ENCODE measurements at places on chromosomes 5 and 9. TPM values are rescaled to one million over a fixed set of nuclear protein-coding genes. Genes with fewer than 3 reads are reported as not detected.

GRCh38 chr5:76305269-76305668, 97.8 kb upstream of the IQGAP2 start:
- DNase-seq: no peak

- DNase-seq: no peak
Observed at GRCh38 chr5:15707631-15708030, 207.7 kb downstream of the FBXL7 start.

CDK5RAP2 gene
- 22.9 TPM for total RNA-seq

DNA sequence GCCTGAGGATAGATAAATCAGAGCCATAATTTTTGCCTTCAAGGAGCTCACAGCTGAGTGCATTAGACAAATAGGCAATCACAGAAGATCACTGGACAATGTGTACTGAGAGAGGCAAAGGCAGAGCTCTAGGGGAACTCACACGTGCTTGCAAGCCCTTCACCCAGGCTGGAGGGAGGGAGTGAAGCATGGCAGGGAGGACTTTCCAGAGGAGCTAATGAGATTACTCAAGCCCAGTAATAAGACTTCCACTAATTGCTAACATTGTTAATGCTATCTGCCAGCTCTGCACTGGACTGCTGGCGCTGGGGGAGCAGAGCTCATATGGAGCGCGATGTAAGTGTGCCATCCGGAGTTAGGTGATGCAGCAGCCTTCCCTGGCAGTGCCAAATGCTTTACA, 408.4 kb downstream of the NTRK2 start:
- no peak for DNase-seq

DNA sequence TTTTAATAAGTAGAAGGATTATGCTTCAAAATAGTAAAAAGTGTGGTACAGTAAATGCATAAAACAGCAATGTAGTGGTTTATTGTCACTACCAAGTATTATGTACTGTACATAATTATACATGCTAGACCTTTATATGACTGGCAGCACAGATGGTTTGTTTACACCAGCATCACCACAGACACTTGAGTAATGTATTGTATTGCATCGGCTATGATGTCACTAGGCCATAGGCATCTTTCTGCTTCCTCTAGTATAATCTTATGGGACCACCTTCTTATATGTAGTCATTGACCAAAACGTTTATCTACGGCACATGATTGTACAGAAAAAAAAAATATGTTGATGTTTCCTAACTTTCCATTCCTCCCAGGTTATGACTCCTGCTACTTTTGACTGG, 31.9 kb upstream of the SSBP2 start:
- DNase-seq: no peak

PFN3 gene
- not detected for total RNA-seq

REEP2 gene
- 1.7 TPM for total RNA-seq

DNA sequence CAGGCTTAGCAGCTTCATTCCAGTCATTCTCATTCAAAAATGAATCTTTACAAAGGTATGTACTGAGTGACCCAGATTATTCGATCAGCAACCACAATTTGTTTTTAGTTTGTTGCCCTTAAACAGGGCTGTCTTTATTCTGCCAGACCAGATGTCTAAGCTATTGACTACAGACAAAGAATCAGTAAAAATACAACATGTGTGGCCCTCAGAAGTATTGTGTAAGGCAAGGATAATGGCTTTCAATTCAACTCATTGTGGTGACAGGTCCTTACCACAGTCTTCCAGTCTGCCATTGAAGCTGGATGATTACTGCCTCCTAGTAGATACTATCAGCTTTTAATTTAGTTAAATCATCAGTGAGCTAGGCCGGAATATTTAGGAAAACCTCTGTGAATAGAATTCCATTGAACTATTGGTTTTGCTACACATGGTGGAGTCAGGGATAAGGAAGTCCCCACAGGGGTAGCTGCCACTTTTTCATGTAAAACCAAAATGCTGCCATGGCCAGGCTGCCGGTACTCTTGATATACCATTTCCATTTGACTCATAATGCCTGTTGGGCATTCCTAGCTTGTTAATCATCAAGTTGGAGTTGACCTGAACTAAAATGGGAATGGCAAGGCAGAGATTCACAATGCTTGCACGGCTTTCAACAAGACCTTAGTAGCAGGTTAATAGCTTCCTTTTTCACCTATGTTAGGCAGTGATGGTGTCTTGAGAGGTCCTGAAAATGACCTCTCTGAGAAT, 175.6 kb downstream of the MEF2C start:
- DNase-seq: no peak

- peak; percentile 27 for DNase-seq
Observed at GRCh38 chr5:172616730-172617129, 24.3 kb upstream of the NEURL1B start.

DNA sequence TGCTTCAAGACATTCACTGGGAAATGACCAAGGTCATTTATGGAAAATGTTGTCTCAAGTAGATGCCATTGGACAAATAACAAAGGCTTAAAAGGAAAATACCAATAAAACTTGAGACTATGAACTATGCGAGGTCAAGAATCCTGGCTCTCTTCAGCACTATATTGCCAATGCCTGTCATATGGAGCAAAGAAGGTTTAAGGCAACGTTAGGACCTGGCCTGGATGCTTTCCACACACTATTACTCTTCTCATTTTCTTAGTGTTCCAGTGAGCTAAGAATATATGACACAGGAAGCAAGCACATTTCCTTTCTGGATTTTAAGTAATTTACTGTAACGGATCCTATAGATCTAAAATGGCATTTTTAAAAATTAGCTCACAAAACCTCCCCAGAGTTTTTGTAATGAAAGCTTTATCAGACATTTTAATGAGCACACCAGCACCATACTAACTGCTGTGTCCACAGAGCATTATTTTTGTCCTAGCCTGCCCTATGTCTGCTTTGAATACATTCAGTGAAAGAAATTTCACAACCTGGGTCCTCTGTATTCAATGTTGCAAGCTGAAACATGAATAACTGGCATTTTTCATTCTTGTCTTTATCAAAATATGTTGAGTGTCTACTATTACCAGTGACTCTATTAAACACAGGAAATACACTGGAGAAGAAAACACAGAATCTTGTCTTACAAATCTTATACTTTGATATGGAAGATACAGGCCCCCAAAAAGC, 315.6 kb downstream of the CETN3 start:
- DNase-seq: no peak

GRCh38 chr9:78533500-78533899, 236.6 kb downstream of the PSAT1 start:
- no peak for DNase-seq

DNA sequence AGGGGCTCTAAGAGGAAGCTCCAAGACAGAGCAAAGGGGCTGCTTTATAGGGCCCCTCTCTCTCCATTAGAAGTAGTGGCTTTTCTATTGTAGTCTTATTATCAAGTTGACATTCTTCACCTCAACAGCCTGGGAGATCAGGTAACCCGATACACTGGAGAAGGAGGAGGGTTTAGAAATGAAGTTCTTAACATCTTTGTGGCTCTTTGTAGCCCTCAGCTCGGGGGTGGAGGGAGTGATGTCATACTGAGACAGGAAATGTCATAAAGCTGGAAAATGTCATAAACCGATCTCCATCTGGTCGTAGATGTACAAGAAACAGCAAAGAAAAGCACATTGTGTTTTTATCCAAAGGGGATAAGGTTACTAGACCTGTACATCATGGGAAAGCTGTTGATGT, 17.9 kb downstream of the PDZD2 start:
- no peak for DNase-seq

FRMD3 gene
- total RNA-seq: 1.4 TPM

DNA sequence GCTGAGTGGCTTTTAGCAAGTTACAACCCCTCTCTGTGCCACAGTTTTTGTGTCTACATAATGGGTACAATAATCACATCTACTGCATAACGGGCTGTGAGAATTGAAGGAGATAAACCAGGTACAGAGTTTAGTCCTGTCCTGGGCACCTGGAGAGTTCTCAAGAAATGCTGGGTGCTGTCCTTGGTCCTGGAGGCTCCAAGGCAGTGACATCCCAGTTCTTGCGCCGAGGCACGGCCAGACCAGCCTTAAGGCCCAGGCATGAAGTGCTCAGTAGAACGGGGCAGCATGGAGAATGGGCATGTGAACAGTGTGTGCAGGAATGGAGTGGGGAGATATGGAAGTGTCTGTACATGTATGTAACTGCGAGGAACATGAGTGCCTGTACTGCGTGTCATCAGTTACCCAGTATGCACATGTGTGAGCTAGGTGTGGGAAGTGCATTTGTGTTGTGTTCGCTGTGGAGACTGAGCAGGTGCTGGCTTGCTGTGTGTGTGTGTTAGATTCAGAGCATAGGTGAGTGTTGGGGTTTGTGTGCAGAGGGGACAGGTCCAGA, 6.3 kb upstream of the UNC5A start:
- DNase-seq: peak; percentile 31

GRCh38 chr5:45521067-45521466, 175.1 kb downstream of the HCN1 start:
- DNase-seq: no peak

DNA sequence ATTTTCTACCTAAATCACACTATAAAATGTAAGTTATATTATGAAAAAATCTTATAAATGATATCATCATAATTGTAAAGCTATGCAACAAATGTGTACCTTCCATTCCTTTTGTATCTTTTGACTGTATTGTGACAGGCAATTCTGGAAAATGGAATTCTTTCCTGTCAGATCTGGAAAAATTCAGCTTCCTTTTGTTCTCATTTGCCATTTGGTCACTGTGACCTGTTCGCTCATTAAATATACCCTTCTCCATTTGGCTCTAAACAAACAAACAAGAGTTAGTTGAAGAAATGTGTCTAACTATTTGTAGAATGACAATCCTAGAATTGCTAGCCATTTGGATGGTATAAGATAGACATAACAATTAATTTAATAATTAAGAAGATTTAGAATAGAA, 62.7 kb downstream of the CDKL3 start:
- no peak for DNase-seq

DNA sequence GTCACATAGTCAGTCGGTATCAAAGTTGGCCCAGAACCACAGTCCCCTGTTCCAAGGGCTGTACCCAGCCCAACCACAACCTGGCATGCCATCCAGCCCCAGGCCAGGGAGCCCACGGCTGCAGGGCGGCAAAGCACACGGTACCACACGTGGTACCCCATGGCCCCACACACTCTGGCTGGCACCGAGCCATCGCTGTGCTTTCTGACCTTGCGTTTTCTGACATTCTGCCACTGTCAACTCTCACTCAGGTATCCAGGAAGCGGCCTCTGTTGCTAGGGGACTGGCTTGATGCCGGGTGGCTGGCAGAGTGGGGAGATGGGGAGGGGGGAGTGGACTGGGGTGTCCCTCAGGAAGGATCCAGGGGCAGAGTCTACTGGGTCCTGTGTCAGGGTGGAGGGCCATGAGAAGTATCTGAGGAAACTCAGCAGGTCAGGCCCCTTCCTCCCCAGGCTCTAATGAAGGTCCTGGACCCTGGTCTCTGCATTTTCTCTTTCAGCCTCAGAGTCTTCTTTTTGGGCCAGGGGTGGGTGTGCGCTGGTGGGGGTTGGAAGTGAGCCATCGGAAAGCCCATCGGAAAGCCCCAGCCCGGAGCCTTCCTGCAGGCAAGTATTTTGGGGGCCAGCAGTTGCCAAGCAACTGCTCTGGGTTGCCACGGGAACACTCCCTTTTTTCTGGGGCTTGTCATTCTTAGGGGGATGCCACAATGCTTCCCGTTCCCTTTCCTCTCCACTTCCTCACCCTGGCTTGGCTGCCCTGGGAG, 21.0 kb upstream of the RALGDS start:
- DNase-seq: peak; percentile 89

STX17 gene
- 26.8 TPM for total RNA-seq

- no peak for DNase-seq
Observed at GRCh38 chr9:101121836-101122399, 93.4 kb downstream of the PLPPR1 start.

DNA sequence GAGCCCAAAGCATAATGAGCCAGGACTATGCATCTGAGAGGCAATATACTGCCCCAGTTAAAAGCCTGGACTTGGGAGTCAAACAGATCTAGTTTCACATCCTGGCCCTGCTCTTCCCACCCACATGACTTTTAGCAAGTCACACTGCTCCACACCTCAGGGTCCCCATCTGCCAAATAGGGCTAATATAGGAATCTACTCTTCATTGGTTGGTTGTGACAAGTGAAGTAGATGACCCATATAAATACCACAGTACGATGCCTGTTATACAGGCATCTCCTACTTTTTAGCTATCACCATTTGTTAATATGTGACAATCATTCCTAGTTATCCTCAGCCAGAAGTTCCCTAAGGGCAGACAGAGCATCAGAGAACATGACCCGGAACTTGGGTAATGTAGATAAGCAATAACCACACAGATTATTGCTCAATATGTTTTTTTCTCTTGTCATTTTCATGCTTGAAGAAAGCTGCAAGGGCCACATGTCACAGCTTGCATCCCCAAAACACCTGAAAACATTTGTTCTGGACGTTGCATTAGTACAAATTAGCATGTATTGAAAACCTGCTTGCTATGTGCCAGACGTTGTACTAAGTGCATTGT, 20.4 kb downstream of the ADAM19 start:
- no peak for DNase-seq

DNA sequence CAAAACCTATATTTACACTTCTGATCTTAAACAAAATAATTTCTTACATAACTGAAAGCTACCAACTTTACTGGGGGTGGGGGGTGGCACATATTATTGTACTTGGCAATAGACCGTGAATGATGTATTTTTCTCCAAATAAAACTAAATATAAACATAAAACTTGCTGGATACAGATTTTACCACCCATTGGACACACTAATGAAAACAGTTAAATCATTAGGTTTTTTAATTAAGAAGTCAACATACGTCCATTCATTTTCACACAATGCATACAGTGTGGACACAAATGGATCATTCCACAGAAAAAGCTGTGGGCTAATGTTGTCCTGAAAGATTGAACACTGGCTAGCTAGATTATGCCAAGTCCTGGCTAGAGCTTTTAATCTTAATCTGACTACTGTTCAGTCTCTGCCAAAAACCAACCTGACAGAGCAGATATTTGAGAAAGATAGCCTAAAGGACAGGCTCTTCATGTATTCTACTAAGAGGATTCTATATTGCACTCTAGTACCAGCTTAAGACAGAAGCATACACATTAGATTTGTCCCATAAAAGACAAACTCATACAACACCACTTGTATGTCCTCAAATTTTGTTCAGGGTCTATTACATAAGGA, 118.1 kb downstream of the SIL1 start:
- DNase-seq: no peak

All from pancreas (tissue), 10 donors.